Left lung (tissue), 14 donors: ENCODE measurements at places on chromosomes 16 and 17. TPM values are rescaled to one million over a fixed set of nuclear protein-coding genes. Genes with fewer than 3 reads are reported as not detected.

GRCh38 chr16:48441106-48441505 lies 55.9 kb upstream of the SIAH1 start:
- DNase-seq, result no peak
- H3K27ac ChIP-seq, result no peak overlapping the region
- H3K27me3 ChIP-seq, result no peaks in the 10 kb centered on the region
- peaks cover 3% of the 10 kb centered on the region for H3K4me1 ChIP-seq
- no peak overlapping the region for H3K4me3 ChIP-seq

DNA sequence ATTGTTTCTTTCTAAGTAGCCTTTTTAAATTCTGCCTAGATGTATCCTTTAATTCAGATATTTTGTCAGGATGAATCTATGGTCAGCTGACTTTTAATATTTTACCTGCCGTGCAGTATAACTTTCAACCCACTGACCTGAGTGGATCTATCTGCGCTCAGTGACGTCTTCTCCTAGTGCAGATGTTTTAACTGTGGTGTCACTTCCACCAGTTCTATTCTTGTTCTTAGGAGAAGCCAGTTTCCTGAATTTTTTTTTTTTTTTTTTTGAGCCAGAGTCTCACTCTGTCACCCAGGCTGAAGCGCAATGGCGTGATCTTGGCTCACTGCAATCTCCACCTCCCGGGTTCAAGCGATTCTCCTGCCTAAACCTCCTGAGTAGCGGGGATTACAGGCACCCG lies 5.0 kb upstream of the TM4SF5 start:
- peak overlapping the region; percentile 41 for H3K27ac ChIP-seq
- H3K27me3 ChIP-seq, result no peaks in the 10 kb centered on the region
- H3K36me3 ChIP-seq, result no peaks in the 10 kb centered on the region
- H3K4me3 ChIP-seq, result no peak overlapping the region
- H3K4me1 ChIP-seq, result no peaks in the 10 kb centered on the region

GRCh38 chr16:65684230-65684629 lies 562.4 kb upstream of the CDH11 start:
- H3K27ac ChIP-seq, result no peak overlapping the region
- H3K4me3 ChIP-seq, result no peak overlapping the region

DNA sequence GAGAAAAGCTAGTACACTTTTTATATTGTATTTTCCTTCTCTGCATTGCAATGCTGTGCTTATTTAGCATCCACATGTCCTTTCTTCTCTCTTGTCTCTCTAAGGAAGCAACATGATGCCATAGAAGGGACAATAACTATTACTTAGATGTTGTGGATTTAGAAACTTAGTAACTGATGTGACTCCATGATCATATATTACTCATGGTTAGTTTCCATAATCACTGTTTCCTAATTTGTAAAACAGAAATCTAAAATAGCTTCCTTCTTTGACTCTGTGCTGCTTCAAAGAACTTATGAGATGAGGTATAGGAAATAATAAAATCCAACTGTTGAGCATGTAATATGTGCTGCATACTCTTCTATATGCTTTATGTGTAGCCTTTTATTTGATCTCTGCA lies 6.6 kb upstream of the ABCA5 start:
- DNase-seq, result no peak
- H3K27ac ChIP-seq, result no peak overlapping the region
- no peaks in the 10 kb centered on the region for H3K36me3 ChIP-seq

The OTOA gene
- total RNA-seq, result 0.97 TPM

DNA sequence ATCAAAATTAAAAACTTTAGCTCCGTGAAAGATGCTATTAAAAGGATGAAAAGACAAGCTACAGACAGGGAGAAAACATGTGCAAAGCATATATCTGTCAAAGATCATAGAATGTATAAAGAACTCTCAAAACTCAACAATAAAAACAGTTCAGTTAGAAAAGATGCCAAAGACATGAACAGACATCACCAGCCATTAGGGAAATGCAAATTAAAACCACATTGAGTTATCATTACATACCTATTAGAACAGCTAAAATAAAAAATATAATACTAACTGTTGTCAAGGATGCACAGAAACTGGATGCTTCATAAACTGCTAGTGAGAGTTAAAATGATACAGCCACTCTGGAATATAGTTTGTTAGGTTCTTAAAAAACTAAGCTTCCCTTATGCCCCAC lies 58.8 kb downstream of the NFATC3 start:
- no peak overlapping the region for H3K4me3 ChIP-seq
- no peaks in the 10 kb centered on the region for H3K36me3 ChIP-seq
- H3K27me3 ChIP-seq, result no peaks in the 10 kb centered on the region
- H3K4me1 ChIP-seq, result no peaks in the 10 kb centered on the region
- H3K27ac ChIP-seq, result no peak overlapping the region

The RCVRN gene
- 0.47 TPM for total RNA-seq

- peaks cover 5% of the 10 kb centered on the region for H3K4me1 ChIP-seq
- H3K4me3 ChIP-seq, result no peak overlapping the region
- no peaks in the 10 kb centered on the region for H3K36me3 ChIP-seq
- H3K27me3 ChIP-seq, result no peaks in the 10 kb centered on the region
- DNase-seq, result no peak
- H3K27ac ChIP-seq, result no peak overlapping the region
Measured at GRCh38 chr17:21272881-21273792, 11.4 kb upstream of the MAP2K3 start.

DNA sequence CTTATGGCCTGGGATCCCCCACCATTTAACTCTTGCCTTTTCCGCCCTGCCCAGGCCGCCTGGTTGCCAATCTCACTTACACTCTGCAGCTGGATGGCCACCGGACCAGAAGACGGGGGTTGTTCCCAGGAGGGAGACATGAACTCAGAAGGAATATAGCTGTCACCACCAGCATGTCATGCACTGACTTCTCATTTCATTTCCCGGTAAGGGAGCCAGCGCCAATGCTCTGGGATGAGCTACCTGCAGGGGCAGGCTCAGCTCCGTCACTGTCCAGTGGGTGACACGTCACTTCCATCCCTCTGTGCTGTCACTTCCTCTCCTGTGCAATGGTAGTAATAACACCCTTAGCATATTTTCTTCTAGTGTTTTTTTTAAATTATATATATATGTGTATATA lies 26.7 kb downstream of the ITGAL start:
- H3K27me3 ChIP-seq, result no peaks in the 10 kb centered on the region
- no peak overlapping the region for H3K27ac ChIP-seq
- peaks cover 96% of the 10 kb centered on the region for H3K36me3 ChIP-seq
- H3K4me1 ChIP-seq, result no peaks in the 10 kb centered on the region

The LGALS9B gene
- total RNA-seq, result 0.20 TPM

The C17orf78 gene
- not detected for total RNA-seq

DNA sequence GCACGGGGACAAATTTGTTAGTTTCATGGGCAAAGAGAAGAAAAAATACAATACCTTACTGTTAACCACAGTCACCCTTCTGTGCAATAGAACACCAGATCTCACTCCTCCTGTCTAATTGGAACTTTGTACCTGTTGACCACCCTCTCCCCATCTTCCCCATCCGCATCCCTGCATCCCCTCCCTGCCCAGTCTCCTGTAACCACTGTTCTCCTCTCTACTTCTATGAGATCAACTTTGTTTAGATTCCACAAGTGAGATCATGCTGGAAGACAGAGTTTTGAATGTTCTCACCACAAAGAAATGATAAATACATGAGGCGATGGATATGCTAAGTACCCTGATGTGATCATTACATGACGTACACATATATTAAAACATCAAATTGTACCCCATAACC lies 47.7 kb downstream of the CLEC16A start:
- no peak for DNase-seq
- no peak overlapping the region for H3K4me3 ChIP-seq
- H3K27ac ChIP-seq, result no peak overlapping the region
- no peaks in the 10 kb centered on the region for H3K36me3 ChIP-seq
- H3K4me1 ChIP-seq, result peaks cover 6% of the 10 kb centered on the region
- H3K27me3 ChIP-seq, result no peaks in the 10 kb centered on the region

- H3K4me1 ChIP-seq, result peaks cover 4% of the 10 kb centered on the region
- no peaks in the 10 kb centered on the region for H3K36me3 ChIP-seq
- no peak for DNase-seq
Measured at GRCh38 chr16:73171380-73171779, 123.5 kb upstream of the ZFHX3 start.

- H3K4me1 ChIP-seq, result no peaks in the 10 kb centered on the region
- no peak overlapping the region for H3K27ac ChIP-seq
- no peaks in the 10 kb centered on the region for H3K36me3 ChIP-seq
- no peak overlapping the region for H3K4me3 ChIP-seq
- H3K27me3 ChIP-seq, result no peaks in the 10 kb centered on the region
Measured at GRCh38 chr17:7084088-7084487, 4.0 kb upstream of the CLEC10A start.

DNA sequence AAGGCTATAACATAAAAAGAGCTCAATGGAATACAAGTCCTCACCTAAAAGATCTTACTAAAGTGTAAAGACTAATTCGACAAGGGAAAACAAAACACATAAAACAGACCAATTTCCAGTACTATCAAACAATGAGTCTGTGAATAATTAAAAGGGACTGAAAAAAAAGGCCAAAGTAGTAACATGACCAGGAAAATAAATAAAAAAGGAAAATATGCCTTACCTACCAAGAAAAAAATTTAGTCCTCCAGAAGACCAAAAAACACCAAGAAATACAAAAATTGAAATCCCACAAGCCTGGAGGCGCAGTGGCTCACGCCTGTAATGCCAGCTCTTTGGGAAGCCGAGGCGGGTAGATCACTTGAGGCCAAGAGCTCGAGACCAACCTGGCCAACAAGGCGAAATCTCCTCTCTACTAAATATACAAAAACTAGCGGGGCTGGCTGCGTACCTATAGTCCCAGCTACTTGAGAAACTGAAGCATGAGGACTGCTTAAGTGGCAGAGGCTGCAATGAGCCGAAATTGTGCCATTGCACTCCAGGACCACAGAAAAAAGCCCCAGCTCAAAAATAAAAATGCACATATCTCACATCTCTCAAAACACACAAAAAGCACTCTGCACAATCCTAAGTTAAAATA lies 60.8 kb downstream of the TEX14 start:
- peaks cover 8% of the 10 kb centered on the region for H3K4me1 ChIP-seq
- H3K27me3 ChIP-seq, result no peaks in the 10 kb centered on the region
- H3K36me3 ChIP-seq, result no peaks in the 10 kb centered on the region
- H3K27ac ChIP-seq, result peak overlapping the region; percentile 92

DNA sequence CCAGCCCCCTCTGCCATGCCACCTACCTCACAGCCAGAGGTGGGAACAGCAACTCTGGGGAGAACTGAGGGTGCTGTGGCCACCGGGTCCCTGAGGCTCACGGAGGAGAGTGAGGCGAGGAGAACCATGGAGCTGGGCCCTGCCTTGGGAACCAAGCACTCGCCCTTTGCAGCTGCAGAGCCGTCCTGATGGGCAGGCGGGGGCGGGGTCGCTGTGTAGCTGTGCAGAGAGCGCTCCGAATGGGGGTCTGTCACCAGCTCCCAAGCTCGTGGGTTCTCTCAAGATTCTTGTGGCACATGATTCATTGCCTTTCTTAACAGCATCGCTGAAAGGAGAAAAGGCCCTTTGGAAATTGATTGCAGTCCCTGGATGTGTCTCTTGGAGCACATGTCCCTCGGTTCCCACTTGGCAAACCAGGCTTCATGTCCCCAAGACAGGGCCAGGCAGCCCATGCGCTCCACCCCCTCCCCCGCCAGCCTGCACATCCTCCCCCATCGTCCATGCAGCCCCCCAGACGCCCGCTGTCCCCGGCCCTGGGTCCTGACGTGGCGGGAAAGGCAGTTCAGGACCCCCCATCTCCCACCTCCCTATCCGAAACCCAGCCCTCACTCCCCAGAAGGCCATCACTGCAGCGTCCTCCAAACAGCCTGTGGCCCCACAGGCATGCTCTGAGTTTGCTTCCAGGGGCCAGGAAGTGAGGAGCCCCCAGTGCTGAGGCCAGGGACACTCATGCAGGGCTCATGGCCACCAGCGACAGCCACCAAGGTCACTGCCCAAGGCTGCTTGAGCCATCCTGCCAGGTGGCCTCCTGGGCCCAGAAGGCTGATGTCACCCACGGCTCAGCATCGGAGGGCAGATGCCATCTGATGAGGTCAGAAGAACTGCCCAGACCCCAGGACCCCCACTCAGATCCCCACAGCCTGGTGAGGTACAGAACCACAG lies 20.6 kb upstream of the CHMP6 start:
- no peak overlapping the region for H3K27ac ChIP-seq
- no peak for DNase-seq
- no peak overlapping the region for H3K4me3 ChIP-seq
- no peaks in the 10 kb centered on the region for H3K36me3 ChIP-seq

The SLC46A1 gene
- 23.7 TPM for total RNA-seq

DNA sequence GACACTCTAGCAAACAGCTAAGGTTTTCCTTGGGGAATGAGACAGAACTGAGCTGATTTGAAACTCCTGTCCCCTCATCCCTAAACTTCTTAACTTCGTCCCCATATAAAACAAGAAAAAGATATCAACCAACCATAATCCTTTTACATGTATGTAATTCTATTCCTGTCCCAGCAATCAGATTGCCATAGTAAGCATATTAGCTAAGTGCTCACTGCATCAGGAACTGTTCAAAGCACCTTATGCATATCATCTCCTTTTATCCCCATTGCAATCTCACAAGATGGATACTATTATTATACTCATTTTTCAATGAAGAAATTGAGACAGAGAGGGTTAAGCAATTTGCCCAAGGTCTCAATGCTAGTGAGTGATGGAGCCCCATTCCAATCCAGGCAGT lies 6.8 kb downstream of the KIF18B start:
- H3K4me3 ChIP-seq, result no peak overlapping the region
- no peaks in the 10 kb centered on the region for H3K27me3 ChIP-seq
- no peak overlapping the region for H3K27ac ChIP-seq
- peaks cover under 1% of the 10 kb centered on the region for H3K4me1 ChIP-seq
- no peaks in the 10 kb centered on the region for H3K36me3 ChIP-seq

- DNase-seq, result no peak
- peak overlapping the region; percentile 61 for H3K4me3 ChIP-seq
- peak overlapping the region; percentile 93 for H3K27ac ChIP-seq
- H3K36me3 ChIP-seq, result no peaks in the 10 kb centered on the region
Measured at GRCh38 chr17:75588596-75589011, 1.0 kb downstream of the MYO15B start.

GRCh38 chr17:31015639-31016038 lies 44.8 kb downstream of the RNF135 start:
- DNase-seq, result no peak
- no peaks in the 10 kb centered on the region for H3K27me3 ChIP-seq
- H3K27ac ChIP-seq, result no peak overlapping the region
- no peaks in the 10 kb centered on the region for H3K36me3 ChIP-seq
- no peak overlapping the region for H3K4me3 ChIP-seq

GRCh38 chr16:12958366-12958765 lies 57.0 kb downstream of the SHISA9 start:
- no peaks in the 10 kb centered on the region for H3K4me1 ChIP-seq
- no peak for DNase-seq
